CD4-positive, alpha-beta T cell treated with Interleukin-15 for 4 hours (primary cell): ENCODE measurements at places on chromosomes 7 and 10.

DNA sequence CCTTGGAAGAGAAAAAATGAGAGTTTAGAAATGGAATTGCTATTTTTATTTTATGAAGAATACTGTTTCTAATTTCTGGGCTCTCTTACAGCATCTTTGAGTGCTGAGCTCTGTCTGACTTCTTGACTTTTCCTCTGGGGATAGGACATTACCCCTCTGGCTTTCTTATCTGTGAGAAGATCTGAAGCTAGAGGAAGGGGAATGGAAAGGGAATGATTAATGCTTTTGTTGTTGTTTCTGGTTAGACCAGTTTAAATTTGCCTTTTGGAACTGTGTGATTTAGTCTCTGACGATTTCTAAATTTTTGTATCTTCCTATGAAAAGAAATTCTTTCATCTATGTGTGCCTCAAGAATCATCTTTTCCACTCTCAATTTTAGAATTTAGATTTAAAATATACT lies 811.4 kb downstream of the REEP3 start:
- no peak for DNase-seq

- DNase-seq = no peak
These were observed 24.2 kb downstream of the PNLIPRP3 start for GRCh38 chr10:116451711-116452337.

DNA sequence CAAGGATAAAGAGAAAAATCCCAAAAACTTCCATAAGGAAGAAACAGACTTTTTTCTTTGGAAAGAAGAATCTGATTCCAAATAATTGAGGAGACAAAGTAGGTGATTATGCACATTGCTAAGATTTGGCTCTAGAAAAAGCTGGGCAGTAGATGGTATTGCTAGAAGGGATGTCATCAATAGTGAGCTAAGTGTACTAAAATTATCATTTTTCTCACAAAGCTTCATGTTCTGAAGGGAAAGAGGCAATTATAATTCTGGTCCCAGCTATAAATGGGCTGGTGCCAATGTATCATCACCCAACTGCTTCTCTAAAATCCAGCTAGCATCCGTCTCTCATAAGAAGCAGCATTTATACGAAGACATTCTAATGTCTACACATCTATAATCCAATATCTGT lies 23.9 kb downstream of the STEAP1 start:
- no peak for DNase-seq

- DNase-seq = no peak
These were observed 51.4 kb downstream of the PKD1L1 start for GRCh38 chr7:47896809-47897423.

GRCh38 chr10:64113792-64114191 lies 592.6 kb downstream of the REEP3 start:
- DNase-seq = no peak

- no peak for DNase-seq
These were observed 20.9 kb downstream of the ANKRD7 start for GRCh38 chr7:118245267-118246040.

- DNase-seq = no peak
These were observed 57.9 kb upstream of the RNF32 start for GRCh38 chr7:156582591-156583123.

DNA sequence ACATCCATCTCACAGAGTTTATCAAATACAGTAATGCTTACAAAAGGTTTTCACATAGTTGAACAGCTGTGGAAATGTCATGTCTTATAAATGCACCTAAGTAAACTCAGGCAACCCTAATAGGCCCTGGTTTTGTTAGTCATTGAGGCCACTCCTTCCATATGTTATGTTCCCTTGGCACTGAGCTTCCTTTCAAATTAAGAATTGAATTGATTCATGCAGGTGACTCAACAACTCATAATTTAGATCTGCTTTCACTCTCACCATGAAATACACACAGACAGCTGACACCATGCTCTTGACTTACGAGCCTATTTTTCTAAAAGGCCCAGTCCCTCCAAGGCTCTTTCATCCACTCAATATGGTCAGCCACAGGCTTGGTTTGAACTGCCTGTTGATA lies 476.9 kb downstream of the KCNMA1 start:
- DNase-seq = no peak

DNA sequence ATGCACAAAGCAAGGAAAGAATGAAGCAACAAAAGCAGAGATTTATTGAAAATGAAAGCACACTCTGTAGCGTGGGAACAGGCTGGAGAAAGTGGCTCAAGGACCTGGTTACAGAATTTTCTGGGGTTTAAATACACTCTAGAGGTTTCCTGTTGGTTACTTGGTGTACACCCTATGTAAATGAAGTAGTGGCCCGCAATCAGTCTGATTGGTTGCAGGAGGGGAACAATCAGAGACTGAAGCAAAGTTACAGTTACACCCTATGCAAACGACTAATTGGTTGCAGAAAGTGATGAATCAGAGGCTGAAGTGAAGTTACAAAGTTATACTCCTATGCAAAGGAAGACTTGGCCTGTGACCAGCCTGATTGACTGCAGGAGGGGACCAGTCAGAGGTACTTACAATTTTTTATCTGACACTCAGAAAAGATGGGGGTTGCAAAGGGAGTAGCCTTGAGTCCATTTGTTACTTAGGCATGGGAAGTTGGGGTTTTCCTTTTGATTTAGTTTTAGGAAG lies 3.6 kb upstream of the MTPN start:
- DNase-seq = peak; percentile 86

DNA sequence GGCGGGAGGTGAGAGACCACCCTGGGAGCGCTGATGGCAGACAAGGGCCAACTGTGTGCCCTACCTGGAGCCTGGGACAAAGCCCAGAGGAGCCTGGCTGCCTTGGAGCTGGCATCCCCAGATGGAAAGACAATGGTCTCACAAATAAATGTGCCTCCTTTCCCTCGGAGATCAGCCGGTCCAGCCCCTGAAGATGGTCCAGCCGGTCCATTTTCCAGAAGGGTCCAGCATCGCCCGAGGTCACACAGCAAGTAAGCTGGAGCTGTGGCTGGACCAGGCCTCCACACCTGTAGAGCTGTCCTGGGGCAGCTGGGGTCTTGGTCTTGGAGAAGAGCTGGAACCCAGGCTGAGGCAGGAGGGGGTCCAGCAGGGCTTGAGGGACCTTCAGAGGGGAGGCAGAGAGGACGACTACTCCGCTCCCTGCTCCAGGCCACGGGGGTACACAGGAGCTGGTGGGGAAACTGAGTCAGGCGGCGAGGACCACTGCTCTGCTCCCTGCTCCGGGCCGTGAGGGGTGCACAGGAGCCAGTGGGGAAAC lies 3.6 kb downstream of the ELFN1 start:
- no peak for DNase-seq

DNA sequence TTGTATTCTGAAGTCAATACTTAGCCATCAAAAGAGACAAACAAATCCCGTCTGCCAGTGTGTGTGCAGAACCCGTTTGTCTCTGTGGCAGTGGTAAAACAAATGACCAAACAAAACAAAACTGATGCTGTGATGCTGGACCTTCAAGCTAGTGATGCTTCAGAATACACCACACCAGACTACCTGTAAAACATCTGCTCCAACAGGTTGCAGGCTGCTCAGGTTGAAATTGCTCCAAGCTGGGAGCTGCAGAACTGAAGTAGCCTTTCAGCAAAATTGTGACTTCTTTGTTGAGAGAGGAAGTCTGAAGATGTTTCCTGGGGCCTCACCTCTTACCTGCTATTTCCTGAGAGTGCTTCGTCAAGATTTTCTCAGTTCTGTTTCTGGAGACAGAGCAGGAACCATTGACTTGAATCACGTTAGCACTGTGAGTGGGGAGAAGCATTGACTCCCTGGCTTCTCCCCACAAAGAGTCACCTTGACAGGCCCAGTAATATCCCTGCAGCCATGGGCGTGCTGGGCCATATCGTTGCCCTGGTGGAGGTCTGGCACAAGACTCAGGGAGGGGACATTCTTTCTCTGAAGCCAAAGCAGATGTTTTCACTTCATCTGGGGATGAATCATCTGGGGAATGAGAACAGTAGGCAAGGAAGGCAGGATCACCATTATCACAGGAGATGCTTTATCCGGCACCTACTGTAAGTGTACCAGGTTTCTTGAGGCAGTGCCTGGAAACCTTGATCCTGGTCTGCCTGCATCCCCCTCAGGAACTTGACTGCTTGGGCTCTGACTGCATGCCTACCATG lies 80.2 kb downstream of the RBM20 start:
- DNase-seq = peak; percentile 11

DNA sequence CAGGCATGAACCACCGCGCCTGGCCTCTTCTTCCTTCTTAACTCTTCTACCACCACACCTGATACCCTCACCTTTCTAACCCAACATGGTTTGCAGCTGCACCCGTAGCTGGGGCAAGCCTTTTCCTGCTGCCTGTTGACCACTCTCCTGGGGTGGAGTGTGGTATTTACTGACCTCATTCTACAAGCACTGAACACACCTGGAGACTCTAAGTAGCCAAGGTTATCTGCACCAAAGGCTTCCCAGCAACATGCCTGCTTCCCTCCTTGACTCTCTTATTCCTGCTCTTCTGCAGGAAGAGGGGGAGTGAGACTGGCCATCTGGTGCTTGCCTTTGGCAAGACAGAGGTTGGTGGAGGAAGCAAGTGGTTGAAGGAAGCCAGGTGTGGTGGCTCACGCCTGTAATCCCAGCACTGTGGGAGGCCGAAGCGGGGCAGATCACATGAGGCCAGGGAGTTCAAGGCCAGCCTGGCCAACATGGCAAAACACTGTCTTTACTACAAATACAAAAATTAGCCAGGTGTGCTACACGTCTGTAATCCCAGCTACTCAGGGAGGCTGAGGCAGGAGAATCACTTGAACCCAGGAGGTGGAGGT lies 10.1 kb downstream of the ACTR1A start:
- DNase-seq = no peak

- no peak for DNase-seq
These were observed 423.6 kb upstream of the LRGUK start for GRCh38 chr7:133703547-133703946.

- DNase-seq = peak; percentile 52
These were observed 110.7 kb downstream of the ZNF467 start for GRCh38 chr7:149662591-149663095.

DNA sequence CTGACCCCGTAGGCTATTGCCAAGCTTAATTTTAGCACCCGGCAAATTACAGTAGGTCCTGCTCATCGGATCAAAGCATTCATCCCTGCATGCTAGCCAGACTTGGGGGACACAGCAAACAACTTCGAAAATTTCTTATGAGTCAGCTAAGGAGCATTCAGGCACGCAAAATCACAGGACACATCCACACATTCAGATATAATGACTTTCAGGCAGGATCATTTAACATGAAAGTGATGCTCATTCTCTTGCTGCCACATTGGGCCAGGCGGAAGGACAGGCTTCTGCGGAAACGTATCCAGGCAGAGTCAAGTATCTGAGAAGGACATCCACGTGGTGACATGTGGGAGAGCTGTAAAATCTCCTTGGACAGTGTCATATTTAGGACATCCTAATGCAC lies 474.0 kb upstream of the NRP1 start:
- DNase-seq = no peak

DNA sequence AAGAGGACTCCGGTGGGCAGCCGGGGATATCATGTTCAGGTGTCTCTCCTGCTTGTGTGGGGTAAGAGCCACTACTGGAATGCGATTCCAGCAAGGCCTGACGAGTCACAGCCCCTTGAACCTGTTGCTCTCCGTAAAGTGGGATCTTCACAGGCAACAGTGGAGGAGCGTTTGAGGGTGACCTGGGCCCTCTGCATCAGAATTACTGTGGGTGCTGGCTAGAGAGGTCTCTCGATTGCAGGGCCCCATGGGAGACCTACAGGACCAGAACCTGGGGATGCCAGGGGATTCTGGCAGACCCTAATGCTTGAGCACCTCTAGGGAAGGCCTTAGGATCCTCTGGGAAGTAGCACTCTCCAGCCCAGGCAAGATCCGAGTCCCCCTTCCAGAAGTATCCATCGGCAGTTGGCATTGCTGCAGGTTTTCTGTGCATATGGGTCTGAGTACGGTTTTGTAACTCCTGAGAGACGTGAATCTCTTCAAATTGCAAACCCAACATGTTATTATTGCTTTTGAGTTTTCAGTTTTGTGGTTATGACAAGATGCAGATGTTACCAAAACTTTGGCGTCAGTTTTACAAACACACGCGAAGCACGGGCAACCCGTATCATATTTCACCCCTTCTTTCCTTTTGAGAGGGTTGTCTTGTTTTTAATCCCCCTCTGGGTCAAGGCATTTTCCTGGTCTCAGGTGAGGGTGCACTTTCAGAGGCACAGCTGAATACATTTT lies 4.6 kb downstream of the MGMT start:
- DNase-seq = no peak

DNA sequence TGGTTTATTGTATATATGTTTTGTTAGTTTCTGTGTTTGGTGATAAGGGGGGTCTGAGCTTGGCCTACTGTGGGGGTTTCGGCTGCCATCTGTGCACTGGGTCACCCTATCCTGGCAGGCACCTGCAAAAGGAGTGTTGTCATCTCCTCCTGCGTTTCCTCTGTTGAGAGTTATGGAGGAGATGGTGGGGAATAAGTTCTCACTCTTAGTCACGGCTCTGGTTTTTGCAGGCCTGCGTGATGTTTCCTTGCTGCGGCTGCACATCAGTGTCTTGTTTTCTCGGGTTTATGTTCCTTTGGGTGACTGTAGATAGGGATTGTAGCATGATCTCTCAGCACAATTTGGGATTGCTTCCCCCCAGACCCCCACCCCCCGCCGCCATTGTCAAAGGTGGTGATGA lies 36.8 kb downstream of the CCM2 start:
- no peak for DNase-seq

GRCh38 chr7:132148876-132149275 lies 427.4 kb downstream of the PLXNA4 start:
- DNase-seq = no peak

- DNase-seq = no peak
These were observed 105.6 kb downstream of the NSUN6 start for GRCh38 chr10:18545621-18546305.

- no peak for DNase-seq
These were observed 100.8 kb downstream of the MICALL2 start for GRCh38 chr7:1358376-1359050.

GRCh38 chr7:18495412-18496340 lies at the start of gene HDAC9:
TSS of gene HDAC9 (plus strand) at chr7:18495749. CDS start at chr7:18496303, 554 bp downstream.
- DNase-seq = no peak

GRCh38 chr7:142614116-142614515 lies 135.2 kb upstream of the PRSS1 start:
- no peak for DNase-seq

DNA sequence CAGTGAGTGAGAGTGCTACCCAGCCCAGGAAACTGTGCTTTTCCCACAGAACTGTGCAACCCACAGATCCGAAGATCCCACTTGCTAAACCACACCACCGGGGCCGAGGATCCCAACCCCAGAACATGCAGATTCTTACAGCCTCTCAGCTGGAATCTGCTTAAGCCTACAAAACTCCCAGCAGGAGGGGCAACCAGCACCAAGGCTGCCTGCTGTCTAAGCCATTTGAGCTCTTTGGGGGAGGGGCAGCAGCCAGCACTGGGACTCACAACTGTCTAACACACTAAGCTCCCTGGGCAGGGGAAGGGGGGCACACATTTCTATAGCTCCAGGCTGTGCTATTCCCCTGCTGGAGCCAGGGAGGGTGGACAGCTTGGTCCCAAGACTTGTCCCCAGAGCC lies 529.9 kb downstream of the XPNPEP1 start:
- no peak for DNase-seq

GRCh38 chr10:80473096-80473657 lies 19.1 kb downstream of the TSPAN14 start:
- no peak for DNase-seq
